ENCODE measurements at places on chromosomes 6 and 20.
A peak's percentile ranks its signal among the peaks of the same experiment; 100 is the strongest.

GRCh38 chr6:157993076-157993475 is 11.4 kb downstream of the SYNJ2 start:
- no peak for DNase-seq

DNA sequence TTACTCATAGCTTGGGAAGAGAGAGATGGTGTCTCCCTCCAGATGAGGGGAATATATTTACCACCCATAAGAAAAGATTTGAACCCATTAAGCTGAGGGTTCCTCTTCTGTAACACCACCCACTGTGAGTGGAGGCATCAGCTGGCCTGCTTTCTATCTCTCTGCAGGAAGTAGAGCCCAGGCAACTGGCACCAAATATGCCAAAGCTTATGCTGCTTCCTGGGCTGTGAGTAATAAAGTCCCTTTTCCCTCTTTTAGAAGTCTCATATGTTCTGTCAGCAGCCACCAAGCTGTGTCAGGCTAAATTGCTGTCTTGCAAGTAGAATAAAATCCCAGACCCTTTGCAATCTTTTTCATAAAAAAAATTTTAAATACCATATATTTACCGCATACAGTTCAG is 241.4 kb downstream of the LAMA2 start:
- DNase-seq = no peak

DNA sequence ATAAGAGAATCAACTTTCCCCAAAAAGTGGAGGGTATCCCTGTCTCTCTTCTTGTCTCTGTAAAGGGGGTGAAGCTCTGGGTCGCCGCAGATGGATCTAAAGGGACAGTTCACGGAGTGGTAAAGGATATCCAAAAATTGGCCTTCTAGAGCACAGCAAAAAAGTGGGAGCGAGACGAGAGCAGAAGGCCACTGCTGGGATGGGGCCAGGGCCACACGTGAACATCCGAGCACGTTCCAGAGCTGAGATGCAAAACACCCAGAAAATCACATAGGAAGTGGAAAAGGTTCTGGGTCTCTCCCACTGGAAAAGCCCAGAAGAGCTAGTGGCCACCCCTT is 837 bp downstream of the TRAM2 start:
- no peak for DNase-seq

DNA sequence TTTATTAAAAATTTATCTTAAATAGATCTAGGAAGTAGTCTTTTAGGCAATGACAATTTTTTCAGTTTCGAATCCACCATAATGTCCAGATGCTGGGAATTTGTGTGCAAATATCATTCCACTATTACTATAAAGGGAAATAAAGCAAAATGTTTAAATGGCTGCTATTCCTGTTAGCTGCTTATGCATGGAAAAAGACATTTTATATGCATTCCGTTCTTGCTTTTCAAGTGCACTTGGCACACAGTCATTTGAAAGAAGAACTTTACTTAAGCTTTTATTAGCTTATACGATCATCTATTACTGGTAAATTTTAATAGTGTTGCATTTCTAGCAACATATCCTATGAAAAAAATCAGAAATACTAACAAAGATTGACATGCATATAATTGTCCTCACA is 42.0 kb downstream of the PRL start:
- DNase-seq = no peak

- DNase-seq = no peak
Measured at GRCh38 chr6:131931063-131931750, 20.0 kb downstream of the CCN2 start.

DNA sequence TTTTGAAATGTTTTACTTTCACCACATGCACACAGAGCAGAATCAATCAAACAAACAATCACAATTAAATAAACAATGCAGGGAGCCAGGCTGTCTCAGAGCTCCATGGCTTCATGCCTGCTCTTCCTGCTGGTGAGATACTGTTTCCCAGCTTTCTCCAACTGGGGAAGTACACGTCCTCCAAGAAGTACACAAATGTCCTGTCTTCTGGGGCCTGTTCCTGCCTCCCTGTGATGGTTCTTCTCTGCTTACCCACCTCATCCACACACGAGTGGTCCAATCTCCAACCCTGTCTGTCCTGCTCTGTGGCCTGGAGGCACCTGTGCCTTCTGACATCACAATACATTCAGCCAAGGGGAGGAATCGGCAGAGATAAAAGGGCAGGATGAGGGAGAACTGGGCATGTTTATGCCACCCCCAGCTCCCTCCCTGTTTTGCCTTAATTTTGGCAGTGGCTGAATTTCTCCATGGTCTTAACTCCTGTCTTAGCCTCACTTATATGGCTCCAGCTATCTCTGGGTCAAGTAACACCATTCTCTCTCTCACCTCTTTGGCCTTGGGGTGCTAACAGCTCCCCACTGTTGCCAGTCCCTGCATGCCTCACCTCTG is 25.3 kb upstream of the TTPAL start:
- DNase-seq = no peak

- DNase-seq = no peak
Measured at GRCh38 chr6:441126-441920, 49.8 kb downstream of the IRF4 start.

DNA sequence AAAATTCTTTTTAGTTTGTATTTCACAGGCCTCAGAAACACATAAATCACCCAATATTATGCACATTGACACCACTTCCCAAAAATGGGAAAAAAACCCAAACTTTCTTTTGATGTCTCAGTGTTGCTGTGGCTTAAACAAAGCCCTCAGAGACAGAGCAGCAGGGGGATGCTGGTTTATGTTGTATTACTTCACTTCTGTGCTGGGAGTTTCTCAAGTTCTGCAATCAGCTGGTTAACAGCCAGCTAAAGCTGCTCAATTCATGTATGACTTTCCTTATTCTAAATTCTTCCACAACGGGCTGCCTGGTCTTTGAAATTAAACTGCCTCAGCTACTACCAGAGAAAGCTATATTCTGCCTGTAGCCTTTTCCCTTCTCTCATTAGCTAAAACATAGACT is 5.6 kb downstream of the FILIP1 start:
- DNase-seq = no peak

- DNase-seq = no peak
Measured at GRCh38 chr6:111586554-111586953, 19.1 kb downstream of the TRAF3IP2 start.

DNA sequence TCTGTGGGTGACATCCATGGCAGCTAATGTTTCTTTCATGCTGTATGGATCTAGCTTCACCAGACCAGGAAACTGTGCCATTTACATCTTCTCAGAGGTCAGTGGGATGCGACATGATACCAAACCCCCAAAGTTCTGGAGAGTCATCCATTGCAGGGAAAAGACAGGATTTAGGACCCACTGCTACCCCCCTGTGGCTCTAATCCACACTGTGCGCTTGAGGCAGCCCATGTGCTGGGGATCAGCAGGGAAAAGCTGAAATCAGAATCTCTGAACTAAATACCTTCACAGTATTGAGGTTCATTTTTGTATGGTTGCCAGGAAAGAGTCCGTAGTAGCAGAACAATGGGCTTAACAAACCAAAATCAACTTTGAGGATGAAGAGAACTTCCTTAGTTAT is 164.4 kb downstream of the TMEM242 start:
- no peak for DNase-seq

- peak; percentile 94 for DNase-seq
Measured at GRCh38 chr6:18465410-18466154, 78.4 kb downstream of the RNF144B start.

- DNase-seq = no peak
Measured at GRCh38 chr6:2582268-2582667, 168.5 kb downstream of the MYLK4 start.

- DNase-seq = no peak
Measured at GRCh38 chr6:38591439-38591838, 48.3 kb downstream of the BTBD9 start.

DNA sequence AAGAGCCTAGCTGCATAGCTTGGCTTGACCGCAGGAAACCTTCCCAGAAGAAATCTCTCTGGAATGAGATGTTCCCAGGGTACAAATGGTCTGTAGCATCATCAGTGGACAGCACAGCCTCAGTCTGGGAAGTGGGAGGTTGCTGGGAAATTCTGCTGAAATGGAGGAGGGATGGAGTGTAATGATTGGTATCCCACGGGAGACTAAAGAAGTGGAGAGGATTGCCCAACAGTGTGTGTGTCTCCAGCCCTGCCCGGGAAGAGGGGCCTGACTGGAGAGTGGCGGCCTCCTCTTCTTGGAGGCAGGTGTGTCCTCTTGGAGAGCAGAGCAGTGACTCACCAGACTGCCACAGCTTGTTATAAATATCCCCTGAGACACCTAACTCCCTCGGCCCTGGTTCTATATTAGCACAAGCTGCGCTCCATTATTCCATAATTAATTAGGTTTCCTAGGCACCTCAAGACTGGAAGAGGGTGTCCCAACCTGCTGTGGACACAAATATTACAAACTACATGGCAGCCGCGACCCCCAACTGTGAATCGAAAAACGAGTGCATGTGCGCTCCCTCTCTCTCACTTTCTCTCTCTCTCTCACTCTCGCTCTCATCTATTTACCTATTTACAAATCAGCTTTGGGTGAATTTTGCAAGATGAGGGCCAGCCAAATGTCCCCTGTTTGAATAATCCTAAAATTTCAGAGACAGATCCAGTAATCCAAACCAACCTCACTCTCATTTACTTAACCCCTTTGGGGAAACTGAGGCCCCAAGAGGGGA is 68.8 kb downstream of the FGD2 start:
- no peak for DNase-seq

GRCh38 chr6:109660526-109661320 is 30.3 kb downstream of the AK9 start:
- DNase-seq = no peak

- no peak for DNase-seq
Measured at GRCh38 chr6:166330612-166331011, 11.7 kb downstream of the SFT2D1 start.

DNA sequence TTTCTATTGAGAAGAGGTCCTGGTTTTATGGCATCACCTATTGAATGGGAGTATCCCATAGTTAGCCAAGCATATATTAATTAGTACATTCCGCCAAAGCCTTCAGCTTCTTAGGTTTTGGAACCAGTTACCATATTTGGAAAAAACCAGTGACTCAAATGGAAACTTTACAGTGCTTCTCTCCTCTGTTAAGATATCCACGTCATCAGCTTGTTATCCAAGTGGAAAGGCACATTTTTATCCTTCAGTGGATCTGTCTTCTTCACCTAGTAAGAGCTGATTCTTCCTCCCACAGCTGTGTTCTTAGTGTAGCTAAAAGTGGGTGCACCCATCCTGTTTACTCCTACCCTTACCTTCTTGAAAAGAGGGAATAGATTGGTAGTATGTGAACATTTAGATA is 34.5 kb downstream of the TPD52L1 start:
- no peak for DNase-seq

- no peak for DNase-seq
Measured at GRCh38 chr6:152184573-152184916, 377.1 kb downstream of the ESR1 start.

DNA sequence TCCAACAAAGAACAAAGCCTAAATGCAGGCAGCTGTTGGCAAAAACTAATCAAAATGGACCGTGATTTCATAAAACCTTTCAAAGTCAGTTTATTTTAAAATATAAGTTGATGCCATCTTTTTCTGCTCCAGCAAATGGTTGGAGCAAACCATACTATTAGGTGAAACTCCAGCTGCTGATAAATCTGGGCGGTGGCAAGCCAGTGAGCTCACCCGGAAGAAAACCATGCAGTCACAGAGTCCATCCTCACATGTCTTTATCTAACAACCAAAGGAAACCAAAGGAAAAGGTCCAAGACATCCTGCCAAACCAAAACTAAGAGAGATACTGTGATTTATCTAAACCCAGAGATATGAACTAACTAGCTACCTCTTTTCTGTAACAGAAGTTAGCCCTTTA is 72.6 kb downstream of the HIVEP2 start:
- DNase-seq = no peak

- DNase-seq = no peak
Measured at GRCh38 chr6:155120034-155120433, 124.9 kb downstream of the TIAM2 start.

DNA sequence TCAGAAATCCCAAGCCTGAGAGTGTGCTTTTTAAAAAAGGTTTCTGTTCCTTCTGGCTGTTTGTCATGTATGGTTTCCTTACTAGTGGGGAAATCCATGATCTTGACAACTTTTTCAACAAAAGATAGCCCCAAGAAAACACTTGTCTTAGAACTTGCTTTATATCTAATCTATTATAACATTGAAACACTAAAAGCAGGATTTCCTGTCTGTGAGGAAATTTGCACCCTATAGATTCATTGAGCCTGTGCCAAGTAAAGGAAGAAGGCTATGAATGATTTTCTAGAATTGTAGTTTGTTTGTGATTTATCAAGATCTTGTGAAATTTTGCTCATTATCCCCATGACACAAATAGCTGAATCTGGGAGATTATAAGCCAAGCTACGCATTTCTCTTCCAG is 238.6 kb upstream of the RIN2 start:
- no peak for DNase-seq

DNA sequence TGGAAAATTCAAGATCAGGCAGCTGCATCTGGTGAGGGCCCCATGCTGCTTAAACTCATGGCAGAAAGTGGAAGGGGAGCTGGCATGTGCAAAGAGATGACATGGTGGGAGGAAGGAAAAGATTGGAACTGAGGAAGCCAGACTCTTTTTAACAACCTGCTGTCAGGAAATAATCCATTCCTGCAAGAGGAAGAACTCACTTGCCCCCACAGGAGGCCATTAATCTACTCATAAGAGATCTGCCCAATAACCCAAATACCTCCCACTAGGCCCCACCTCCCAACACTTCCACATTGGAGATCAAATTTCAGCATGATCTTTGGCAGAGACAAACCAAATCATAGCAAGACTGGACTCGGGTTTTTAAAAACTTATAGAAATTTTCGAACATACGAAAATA is 200.5 kb upstream of the KCNQ5 start:
- DNase-seq = no peak

DNA sequence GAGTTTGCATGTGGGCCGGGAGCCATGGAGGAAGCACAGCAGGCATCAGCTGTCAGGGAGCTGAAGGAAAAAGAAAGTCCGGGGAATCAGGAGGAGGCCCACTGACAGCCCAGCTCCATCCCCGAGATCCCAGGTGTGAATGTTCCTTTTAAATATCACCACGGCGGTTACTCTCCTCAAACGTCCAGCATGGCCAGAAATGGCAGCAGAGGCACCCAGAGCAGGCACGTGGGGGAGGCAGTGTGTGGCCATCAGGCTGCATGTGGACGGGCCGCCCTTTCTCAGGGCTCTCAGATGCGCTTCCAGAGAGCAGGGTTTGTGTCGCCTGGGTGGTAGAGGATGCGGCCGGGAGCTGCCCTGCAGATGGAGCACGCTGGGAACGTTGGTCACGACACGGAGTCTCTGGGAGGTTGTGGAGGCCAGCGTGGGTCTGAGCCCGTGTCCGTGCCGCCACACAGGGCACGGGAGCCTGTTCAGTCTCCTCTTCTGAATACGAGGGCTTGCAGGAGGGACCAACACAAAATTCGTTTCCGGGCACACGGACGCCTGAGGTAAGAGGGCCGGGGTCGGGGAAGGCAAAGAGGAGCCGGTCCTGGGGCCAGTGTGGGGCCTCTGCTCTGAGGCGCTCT is 45.3 kb upstream of the DACT2 start:
- DNase-seq = no peak

DNA sequence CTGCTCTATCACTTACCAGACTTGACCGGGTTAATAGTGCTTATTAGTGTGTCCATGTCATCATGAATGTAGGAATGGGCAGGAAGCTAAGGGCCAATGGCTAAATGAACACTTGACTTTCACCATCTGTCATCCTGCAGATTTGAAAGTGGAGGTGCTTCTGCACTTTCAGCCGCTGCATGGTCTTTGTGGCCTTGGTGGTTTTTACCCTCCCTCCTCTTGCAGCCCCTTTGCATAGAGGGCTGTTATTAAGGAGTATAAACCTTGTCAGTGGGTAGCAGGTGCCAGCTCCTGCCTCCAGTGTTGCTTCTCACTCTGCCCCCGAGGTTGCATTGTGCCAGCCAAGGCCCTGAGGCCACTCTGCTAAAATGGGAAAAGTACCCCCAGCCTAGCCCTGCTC is 122.2 kb upstream of the TNFAIP3 start:
- DNase-seq = no peak
